ENCODE measurements at places on chromosomes 2 and 18. TPM values are rescaled to one million over a fixed set of nuclear protein-coding genes. Genes with fewer than 3 reads are reported as not detected.

GRCh38 chr2:20916604-20917286, 93.8 kb upstream of the LDAH start:
- DNase-seq: no peak

GRCh38 chr2:66832646-66833435, 397.9 kb downstream of the MEIS1 start:
- no peak for DNase-seq

- DNase-seq: no peak
Observed at GRCh38 chr2:241796209-241796608, 12.8 kb upstream of the NEU4 start.

DNA sequence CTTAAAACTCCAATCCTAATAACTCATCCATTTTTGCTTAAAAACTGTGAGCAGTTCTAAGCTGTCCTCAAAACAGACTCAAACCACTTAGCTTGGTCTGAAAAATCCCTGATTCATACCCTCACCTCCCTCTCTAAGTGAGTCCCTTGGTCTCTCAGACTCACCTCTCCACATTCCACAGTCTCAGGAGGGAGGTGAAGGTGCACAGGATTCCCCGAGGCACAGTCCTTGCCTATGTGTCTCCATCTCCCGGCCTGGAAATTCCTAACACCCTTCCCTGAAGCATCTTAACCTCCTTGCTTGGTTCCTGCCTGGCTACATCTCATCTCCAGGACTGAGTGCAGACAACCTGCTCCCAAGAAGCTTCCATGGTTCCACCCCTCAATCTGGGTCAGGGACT, 45.0 kb downstream of the CYRIA start:
- DNase-seq: no peak

DNA sequence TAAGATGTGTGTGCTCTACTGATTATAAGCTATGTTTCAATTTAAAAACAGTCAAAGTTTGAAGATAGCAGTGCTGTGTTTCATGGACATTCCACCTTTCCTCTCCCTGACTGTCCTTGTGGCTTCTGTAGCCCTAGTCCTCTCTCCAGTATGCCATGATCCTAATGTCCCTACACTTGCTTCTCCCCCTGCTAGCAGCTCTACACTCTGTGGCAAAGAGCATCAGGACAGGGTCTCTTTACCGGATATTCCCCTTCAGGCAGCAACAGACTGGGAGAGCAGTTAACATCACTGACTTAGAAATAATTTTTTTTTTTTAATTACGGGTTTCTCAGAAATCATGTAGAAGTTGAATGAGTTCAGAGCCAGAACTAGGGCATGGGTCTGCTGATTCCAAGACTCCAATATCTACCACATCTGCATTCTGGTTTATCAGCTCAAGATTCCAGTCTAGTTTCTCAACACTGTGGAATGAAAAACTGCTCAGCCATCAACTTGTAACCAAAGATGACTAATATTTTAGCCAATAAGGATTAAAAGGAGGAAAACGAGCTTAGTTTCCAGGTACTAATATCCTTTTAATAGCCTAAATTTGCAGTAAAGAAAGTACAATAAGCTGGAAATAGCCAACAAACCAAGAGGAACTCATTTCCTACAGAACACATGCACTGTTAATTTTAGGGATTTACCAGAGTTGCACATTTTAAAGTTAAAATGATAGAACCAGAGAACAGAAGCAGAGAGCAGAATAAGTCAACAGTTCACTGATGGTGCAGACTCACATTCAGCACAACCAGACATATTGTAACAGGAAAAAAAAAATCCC, 45.2 kb downstream of the TMEM131 start:
- no peak for DNase-seq

- DNase-seq: no peak
Observed at GRCh38 chr18:35040638-35040987, 600 bp upstream of the MAPRE2 start.

DNA sequence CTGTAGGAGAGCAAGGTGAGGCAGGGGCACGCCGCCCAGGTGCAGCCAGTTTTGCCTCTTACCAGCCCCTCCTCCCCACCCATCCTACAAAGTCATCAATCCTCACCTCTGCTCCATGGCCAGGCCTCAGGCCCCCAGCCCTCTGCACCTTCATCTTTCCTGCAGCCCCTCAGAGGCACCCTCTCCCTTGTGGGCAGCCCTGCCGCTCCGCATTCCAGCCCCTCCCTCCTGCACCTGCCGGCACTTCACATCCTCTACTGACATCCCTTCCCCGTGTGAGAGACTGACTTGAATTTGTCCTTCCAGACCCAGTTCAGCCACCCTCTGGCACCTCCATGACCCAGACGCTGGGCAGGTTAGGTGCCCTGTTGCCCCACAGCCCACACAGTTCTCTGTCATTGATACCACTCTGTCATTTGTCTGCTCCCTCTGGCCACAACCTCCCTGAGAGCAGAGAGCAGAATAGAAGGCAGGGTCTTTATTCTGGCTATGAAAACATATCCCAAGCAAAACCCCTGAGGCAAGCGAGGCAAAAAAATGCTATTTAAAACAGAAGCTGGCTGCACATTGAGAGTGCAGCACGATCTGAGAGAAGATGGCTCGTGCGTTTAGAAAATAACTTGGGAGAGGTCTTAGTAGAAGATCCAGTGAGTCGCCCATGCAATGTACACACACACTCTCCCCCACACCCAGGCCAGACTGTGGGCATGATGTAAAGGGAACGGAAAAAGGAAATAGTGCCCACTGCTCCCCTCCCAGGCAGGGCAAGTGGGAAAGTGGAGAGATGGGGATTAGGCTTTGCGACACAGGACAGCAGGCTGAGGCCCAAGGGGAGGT, 25.9 kb downstream of the SDC1 start:
- DNase-seq: no peak

- DNase-seq: no peak
Observed at GRCh38 chr18:69916412-69916811, 31.3 kb downstream of the CD226 start.

DNA sequence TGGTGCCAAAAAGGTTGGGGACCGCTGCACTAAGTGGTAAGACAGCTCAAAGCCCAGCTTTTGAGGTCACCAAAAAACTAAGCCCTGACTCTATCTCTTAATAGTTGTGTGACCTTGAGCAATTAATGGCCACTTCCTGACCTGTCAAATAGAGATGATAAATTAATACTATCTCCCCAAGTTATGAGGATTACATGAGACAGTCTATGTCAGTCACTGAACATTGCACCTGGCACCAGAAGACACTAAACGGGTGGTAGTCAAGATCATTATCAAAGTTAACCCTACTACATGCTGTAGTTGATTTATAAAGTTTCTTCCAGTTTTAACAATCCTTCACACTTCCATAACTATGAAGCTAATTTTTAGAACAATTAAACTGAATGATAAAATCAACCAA, 36.5 kb downstream of the STPG4 start:
- no peak for DNase-seq

DNA sequence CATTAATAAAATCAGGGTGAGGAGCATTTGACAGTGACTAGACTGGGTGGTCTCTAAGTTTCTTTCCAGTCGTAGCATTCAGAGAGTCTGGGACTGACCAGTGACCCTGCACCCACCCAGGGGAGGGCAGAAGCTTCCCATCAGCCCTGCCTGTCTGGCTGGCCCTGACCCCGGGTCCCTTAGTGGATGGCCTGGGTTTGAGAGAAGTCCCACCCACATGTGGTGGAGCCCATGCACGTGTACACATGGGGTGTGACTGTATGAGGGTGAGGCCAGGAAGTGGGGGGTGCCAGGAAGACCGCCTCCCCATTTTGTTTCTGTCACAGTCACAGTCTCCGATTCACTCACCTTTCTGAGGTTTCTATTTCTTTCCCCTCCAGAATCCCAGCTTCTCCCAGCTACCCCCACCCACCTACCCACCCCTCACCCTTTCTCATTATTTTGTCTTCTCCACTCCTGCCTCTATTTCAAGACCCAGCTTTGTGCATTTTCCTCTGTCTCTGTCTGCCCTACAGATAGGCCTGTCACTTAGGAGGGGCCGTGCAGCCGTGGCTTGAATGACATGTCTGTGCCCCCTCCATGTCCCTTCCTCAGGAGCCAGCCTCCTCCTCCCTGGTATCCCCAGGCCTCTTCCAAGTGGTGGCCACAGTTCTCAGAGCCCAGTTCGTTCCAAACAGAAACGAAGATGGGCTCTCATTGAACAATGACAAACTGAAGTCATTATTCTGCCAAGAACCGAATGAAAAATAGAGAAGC, 13.6 kb downstream of the CIB4 start:
- no peak for DNase-seq

GRCh38 chr2:147441182-147441581, 403.6 kb upstream of the ACVR2A start:
- no peak for DNase-seq

GRCh38 chr2:240890691-240891090, 5.3 kb downstream of the MAB21L4 start:
- no peak for DNase-seq

DNA sequence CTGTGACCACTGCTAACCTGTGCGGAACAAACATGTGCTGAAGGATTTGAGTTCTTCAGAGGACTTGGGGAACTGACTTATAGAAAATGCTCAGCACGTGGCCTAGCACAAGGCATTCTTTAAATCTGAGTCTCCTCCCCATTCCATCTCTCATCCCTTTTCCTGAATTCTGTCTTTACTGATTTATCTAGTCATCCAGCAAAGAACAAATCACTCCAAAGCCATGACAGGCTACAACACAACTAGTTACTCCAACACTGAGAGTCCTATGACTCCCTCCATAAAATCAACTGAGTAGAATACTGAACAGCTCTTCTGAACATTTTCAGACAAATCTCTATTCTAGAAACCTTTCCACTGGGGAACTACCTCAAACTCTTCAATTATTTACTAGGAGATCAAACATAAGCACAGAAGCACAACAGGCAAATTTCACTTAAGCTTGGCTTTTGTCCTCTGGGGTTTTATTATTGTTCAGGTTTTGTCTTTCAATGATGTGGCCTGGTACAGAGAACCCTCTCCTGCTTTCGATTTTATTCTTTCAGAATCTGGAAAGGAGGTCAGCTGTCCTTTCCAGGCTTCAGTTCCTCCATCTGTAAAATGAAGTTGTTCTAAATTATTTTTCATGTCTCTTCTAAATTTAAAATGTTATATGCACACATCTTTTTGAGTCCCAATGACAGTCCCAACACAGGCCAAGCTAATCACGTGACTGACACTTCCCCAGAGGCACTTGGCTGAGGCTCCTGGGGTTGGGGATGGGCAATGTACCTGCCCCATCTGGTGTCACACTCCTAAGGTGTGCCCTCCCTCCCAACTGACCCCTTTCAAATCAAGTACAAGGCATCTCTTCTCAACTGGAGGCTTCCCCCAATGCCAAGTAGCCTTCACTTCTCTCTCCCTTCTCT, 31.8 kb downstream of the RNU4ATAC start:
- no peak for DNase-seq

- DNase-seq: no peak
Observed at GRCh38 chr2:112012556-112012955, 42.5 kb upstream of the TMEM87B start.

- DNase-seq: peak; percentile 58
Observed at GRCh38 chr2:169141713-169142352, 72.5 kb downstream of the DHRS9 start.

DNA sequence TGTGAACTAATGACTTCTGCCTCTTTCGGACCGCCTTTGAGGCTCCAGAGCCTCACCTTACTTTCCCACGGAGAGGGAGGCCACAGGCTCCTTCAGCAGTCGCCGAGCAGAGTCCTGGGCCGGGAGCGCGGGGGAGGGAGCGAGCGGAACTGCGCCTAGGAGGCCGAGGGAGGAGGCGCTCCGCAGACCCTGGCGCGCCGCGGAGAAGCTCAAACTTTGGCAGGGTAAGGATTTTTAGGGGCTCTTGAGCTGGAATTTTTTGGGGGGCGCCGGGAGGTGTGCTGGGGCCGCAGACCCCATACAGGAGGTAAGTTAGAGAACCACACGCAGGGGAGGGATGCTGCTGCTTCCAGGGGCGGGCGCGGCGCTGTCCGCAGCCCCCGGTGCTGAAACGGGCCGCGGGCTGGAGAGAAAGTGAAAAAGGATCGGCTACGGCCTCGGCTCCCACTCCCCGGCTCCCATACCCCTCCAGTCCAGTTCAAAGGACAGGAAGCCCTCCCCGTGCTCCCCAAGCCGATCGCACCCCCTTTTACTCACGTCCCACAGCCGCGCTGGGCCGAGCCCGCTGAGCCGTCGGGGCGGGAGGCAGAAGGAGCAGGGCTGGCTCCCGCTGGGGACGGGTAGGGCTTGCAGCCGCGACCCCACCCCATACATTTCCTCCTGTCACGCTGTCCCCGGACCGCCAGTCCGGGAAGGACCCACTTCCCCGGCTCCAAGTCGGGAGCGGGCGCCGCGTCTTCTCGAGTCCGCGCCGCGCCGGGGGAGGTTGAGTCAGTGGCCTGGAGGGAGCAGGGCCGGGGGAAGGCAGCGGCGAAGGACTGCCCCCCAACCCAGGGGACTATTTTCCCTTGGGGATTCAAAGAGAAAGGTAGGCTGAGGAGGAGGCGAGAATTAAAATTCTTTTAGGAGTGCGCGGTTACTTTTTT, at the start of gene CNGA3:
TSS of gene CNGA3 (plus strand) at position 146 of the 926 bp plus-strand sequence. CDS start 23,520 bp downstream, outside the sequence.
- no peak for DNase-seq

DNA sequence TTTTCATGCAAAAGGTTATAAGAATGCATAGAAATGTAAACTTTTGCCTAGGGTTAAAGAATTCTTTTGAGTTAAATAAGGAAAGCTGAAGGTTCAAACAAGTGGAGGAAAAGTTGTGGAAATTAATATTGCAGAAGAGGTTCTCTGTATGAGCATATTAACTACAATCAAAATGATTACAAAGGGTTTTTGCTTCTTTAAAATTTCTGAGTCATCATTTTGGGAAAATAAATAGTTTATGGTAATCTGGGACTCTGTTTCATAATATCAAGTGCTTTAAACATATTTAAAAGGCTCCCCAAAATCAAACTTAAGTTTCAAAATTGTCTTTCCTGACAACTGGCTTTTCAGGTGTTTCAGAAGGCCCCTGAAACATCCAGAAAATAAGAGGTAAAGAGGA, 415.7 kb downstream of the ZNF804A start:
- no peak for DNase-seq

- no peak for DNase-seq
Observed at GRCh38 chr2:45497355-45497754, 113.7 kb downstream of the SRBD1 start.

GRCh38 chr18:56511996-56512395, 126.4 kb downstream of the TXNL1 start:
- DNase-seq: no peak

- peak; percentile 55 for DNase-seq
Observed at GRCh38 chr2:207768866-207769596, 675 bp downstream of the FZD5 start.

GAREM2 gene
- 0.15 TPM for total RNA-seq

ABCG8 gene
- 121 TPM for total RNA-seq

SCN1A gene
- total RNA-seq: 0.13 TPM

DTNA gene
- 1.6 TPM for total RNA-seq

GNLY gene
- total RNA-seq: 0.68 TPM

CABLES1 gene
- 12.8 TPM for total RNA-seq

LRRC30 gene
- not detected for total RNA-seq

LCT gene
- not detected for total RNA-seq

C2orf78 gene
- not detected for total RNA-seq

MOCOS gene
- 27.4 TPM for total RNA-seq

ANKRD62 gene
- not detected for total RNA-seq

NYAP2 gene
- not detected for total RNA-seq

PLEKHB2 gene
- total RNA-seq: 10.7 TPM
